ENCODE measurements at places on chromosomes 1 and 21. TPM values are rescaled to one million over a fixed set of nuclear protein-coding genes. Genes with fewer than 3 reads are reported as not detected.

FAM177B gene
- total RNA-seq, result 0.79 TPM

VHLL gene
- not detected for total RNA-seq

- DNase-seq, result no peak
Observed at GRCh38 chr1:233256191-233256590, 39.3 kb downstream of the PCNX2 start.

TLR5 gene
- total RNA-seq, result 4.1 TPM

- DNase-seq, result no peak
Observed at GRCh38 chr1:40627987-40628902, 37.2 kb downstream of the RIMS3 start.

IRF6 gene
- 19.0 TPM for total RNA-seq

- no peak for DNase-seq
Observed at GRCh38 chr21:44013380-44014088, 1.4 kb downstream of the TRAPPC10 start.

SH3D21 gene
- total RNA-seq, result 17.6 TPM

DNA sequence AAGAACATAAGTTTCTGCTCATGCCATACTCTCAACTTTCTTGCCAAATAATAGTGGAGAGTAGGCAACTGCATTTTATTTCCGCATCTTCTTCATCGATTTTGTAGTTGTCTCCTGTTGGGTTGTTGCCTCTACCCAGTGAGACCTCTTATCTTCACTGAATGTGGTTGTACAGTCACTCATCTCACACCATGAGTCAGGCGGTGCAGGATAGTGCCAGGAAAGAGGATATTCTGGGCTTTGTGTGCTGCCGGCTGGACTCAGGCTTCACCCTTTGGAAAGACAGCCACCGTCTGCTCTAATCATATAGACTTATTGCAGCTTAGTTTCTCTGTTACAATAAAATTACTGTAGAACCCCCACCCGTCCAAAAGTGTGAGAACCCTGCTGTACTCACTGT is 154.3 kb upstream of the USP24 start:
- DNase-seq, result no peak

- DNase-seq, result no peak
Observed at GRCh38 chr1:23403038-23403336, 21.6 kb downstream of the TCEA3 start.

GRCh38 chr1:160550572-160551034 is 27.5 kb upstream of the SLAMF6 start:
- DNase-seq, result no peak

- no peak for DNase-seq
Observed at GRCh38 chr1:188170411-188170810, 1341.7 kb downstream of the PLA2G4A start.

- no peak for DNase-seq
Observed at GRCh38 chr1:7983086-7983778, 21.7 kb downstream of the PARK7 start.

DNA sequence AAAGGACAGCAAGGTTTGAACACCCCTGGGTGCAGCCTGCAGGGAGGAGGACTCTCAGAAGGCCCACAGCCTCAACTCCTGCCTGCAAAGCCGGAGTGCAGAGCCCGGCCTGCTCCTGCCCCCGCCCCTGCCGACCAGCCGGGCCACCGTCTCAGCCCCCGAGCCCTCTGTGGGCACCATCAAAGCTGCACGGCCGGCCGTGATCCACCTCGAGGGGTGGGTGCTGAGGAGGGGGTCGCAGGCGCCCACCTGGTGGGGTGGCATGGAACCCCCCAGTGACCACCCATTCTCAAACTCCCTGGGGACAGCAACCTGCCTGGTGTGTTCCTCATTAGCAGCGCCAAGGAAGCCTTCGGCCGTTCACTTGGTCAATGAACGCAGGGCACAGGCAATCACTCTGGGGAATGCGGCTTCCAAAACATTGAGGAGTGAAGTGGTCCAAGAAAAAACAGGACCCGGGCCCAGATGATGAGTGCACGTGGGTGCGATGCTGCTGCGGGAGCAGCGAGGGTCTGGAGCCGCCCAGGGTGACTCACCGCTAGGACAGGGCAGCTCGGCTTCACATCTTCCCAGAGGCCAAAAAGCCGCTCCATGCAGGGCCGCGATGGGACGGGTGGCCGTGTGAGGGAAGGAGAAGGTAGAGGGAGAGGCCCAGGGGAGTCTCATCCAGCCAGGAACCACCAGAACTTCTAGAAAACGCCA is 157.6 kb downstream of the NPHP4 start:
- no peak for DNase-seq

DNA sequence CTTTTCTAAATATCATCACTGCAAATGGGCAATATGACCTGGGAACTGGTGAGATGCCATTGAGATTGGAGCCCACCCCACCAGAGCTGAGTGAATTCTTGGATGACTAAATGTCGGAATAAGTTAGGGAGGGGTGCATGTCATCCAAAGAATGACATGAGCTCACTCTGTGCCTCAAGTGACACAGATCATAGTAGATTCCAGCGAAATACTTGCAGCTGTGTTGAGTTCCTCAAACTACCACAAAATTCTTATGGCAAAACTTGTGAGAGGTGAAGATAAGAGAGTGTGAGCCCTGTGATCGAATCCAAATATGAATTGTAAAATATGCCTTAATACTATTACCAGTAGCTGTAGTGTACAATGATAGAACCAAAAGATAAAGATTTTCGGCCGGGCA is 2.3 kb upstream of the TCP10L start:
- DNase-seq, result no peak
